ENCODE measurements at places on chromosomes 2 and 18.

DNA sequence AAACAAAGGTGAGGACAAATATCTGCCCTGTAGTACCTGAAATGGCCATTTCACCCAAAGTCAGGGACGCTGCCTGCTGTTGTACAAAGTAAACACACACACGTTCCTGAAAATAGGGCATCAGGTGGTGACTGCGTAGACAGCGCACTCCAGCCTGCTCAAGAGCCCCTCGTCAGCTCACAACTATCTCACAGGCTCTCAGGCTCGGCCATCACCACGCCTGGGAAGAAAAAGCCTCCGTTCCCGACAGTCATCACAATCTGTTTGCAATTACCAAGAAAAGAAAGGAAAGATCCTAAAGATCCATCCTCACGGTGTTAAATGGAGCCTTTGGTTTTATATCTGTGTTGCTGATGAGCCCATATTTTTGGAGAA, 230.2 kb downstream of the ZNF516 start:
- DNase-seq, result no peak

DNA sequence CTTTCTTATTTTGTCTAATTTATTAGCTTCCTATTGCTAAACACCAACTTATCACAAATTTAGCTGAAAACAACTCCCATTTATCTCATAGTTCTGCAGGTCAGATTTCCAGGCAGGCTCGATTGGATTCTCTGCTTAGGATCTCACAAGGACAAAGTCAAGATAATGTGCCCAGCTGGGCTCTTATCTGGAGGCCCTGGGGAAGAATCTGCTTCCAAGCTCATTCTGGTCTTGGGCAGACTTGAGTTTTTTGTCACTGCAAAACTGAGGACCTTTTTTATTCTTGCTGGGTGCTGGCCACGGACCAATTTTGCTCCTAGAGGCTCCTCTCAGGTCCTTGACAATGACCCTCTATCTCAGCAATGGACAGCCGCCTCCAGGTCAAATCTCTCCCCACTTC, 215.5 kb downstream of the TRIB2 start:
- DNase-seq, result no peak

GRCh38 chr2:27494284-27494943, 586 bp downstream of the FNDC4 start:
- DNase-seq, result no peak

- DNase-seq, result no peak
Measured at GRCh38 chr2:185502351-185502750, 236.3 kb upstream of the FSIP2 start.

DNA sequence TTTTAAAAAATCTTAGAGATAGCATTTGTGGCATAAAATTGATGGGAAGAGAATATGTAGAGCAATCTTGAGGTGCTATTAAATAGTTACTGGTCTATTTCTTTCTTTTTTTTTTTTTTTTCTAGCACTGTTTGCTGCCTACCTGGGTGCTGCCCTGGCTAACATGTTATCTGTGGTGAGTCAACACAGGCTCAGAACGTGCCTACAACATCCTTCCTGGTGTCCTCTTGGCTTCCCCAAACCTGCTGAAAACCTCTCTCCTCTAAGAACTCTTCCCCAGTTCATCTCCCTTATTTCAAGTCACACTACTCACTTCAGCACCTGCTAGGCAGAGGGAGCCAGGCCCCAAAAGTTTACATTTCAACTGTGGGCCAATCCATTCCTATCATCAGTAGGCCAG, 45.1 kb upstream of the SLC14A1 start:
- DNase-seq, result no peak

- DNase-seq, result no peak
Measured at GRCh38 chr2:217286833-217287232, 427.0 kb upstream of the TNP1 start.

- no peak for DNase-seq
Measured at GRCh38 chr18:42446195-42446594, 491.2 kb downstream of the PIK3C3 start.

- DNase-seq, result no peak
Measured at GRCh38 chr2:190528521-190529001, 6.0 kb downstream of the NEMP2 start.

- DNase-seq, result no peak
Measured at GRCh38 chr18:3605486-3605952, 155.5 kb downstream of the TGIF1 start.

DNA sequence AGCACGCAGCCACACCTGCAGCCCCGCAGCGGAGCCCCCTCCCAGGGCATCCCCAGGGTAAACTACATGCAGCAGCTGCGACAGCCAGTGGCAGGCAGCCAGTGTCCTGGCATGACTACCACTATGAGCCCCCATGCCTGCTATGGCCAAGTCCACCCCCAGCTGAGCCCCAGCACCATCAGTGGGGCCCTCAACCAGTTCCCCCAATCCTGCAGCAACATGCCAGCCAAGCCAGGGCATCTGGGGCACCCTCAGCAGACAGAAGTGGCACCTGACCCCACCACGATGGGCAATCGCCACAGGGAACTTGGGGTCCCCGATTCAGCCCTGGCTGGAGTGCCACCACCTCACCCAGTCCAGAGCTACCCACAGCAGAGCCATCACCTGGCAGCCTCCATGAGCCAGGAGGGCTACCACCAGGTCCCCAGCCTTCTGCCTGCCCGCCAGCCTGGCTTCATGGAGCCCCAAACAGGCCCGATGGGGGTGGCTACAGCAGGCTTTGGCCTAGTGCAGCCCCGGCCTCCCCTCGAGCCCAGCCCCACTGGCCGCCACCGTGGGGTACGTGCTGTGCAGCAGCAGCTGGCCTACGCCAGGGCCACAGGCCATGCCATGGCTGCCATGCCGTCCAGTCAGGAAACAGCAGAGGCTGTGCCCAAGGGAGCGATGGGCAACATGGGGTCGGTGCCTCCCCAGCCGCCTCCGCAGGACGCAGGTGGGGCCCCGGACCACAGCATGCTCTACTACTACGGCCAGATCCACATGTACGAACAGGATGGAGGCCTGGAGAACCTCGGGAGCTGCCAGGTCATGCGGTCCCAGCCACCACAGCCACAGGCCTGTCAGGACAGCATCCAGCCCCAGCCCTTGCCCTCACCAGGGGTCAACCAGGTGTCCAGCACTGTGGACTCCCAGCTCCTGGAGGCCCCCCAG, 254.1 kb downstream of the GLI2 start:
- DNase-seq, result no peak

DNA sequence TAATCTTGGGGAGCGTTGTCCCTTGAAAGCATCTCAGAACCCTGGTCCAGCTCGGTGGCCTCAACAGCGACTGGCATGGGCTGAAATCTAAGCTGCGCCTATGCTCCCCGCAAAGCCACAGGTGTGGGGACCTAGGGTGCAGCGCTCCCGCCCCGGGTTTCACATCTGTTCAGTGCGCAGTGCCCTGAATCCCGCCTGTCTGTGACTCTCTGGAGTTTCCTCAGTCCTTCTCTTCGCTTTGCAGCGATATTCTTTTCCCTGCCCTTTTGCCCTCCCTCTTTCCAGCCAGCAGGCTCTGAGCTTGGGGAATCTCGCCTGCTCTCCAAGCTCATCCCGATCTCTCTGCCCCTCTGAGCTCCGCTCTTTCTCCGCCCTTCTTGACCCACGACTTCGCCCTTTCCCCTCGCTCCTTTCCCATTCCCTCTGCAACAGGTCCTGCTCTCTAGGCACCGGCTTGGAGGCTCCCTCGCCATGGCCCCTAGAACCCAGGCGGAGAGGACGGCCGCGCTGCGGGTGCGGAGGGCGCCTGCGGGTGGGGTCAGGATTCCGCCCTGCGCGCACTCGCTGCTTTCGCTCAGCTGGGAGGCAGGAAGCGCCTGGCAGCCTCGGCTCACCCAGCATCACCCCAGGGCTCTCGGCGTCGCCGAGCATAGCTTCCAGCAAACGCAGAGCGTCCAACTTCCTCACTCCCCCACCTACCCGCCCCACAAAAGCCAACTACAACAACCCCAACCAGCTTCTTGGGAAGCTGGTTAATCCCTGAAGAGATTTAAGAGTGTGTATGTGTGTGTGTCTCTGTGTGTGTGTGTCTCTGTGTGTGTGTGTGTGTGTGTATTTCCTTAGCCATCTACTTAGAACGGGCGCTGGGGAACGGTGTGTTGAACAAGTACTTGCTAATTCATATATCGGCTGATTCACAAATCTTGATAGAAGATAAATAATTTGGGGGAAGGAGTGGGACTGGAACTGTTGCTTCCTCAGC, 1.1 kb downstream of the GRP start:
- DNase-seq, result no peak

GRCh38 chr2:54724560-54725342, 1.3 kb downstream of the EML6 start:
- no peak for DNase-seq

- no peak for DNase-seq
Measured at GRCh38 chr2:185507719-185508118, 230.9 kb upstream of the FSIP2 start.

DNA sequence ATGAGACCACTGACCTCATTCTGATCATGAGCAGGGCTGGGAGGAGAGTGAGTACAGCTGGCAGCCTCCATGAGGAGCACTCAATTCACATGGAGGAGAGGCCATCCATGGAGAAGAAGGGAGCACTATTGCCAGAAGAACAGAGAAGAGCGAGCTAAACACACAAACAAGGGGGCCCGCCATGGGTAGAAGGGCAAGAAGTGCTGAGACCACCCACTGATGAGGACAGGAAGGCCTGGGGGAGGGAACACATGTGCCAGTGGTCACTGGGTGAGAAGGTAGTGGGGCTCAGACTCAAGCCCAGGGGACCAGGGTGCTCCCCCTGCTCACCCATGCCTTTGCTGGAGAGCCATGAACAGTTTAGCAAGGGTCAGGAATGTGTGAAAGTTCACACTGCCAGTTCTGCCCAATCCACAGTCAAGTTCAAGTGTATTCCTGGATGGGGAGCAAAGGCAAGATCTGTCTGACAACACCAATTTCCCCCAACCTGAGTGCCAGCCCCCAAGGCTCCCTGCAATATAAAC, 57.7 kb downstream of the TTC32 start:
- no peak for DNase-seq

GRCh38 chr2:109472974-109473373, 140.8 kb downstream of the SEPTIN10 start:
- DNase-seq, result no peak

DNA sequence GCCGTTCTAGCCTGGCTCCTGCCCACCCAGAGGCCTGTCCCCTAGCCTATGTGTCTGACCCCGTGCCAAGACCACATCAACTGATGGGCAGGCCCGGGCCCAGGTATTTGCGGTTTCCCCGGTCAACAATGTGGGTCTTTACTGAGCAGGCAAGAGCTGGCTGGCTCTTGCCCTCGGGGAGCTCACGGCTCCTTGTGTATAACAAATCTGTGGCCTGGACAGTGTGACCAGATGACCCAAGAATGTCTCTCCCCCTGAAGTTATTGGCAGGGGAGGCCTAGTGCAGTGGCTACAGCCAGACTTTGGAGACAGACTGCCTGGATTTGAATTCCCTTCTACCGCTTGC, 179.6 kb downstream of the KLHL29 start:
- no peak for DNase-seq

- no peak for DNase-seq
Measured at GRCh38 chr18:36697905-36698304, 130.9 kb downstream of the TPGS2 start.

- no peak for DNase-seq
Measured at GRCh38 chr2:169796441-169796840, 2.2 kb upstream of the SSB start.

- no peak for DNase-seq
Measured at GRCh38 chr2:162025121-162025911, 48.7 kb downstream of the DPP4 start.

GRCh38 chr2:17271416-17271815, 246.8 kb downstream of the RAD51AP2 start:
- no peak for DNase-seq

DNA sequence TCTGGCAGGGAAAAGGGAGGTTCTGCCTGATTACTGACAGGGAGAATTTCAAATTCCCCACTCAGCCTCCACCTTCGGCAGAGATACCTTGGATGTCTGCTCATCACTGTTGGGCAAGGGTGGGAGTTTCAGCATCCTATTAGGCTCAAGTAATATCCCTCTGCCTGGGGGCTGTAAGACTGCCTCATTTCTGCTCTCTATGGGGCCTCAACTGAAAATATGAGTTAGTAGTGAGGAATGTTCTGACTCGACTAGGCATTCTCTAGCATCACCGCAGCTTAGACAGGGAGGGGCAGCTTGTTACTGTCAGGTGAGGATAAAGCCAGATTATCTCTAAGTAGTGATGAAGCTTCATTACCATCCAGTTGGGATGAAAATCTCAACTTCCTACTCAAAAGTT, 87.7 kb upstream of the LRP1B start:
- no peak for DNase-seq

GRCh38 chr18:58456625-58457024, 172.3 kb downstream of the ALPK2 start:
- DNase-seq, result no peak

GRCh38 chr2:105804266-105804665, 59.6 kb downstream of the NCK2 start:
- DNase-seq, result no peak

DNA sequence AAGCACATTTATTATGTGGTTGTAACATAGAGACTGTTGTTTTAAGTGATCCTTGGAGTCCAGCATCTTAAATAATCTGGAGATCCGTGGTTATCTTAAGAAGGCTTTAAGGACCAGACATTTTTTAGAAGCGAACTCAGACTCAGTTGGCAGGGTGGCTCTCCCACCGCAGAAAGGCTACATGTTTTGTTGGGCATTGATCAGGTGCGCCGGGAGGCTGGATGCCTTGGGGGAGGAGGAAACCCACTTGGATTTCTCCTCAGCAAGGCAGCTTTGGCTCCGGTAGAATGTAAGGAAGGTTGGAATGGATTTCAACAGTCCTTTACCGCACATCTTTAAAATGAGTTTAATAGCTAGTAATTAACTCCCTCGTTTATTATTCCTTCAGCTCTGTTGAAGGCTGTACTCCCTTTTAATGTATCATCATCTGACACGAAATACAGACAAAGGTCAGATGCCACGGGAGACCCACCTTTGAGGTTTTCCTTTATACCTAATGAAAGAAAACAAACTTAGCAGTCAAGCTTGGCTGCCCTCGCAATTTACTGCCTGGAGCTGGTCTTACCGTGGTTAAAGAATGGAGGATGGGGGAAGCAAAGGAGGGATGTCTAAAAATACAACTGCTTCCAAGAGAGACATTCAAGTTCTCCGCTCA, 1.2 kb downstream of the TMEM200C start:
- no peak for DNase-seq

GRCh38 chr18:22828171-22828570, 105.0 kb upstream of the RBBP8 start:
- no peak for DNase-seq

DNA sequence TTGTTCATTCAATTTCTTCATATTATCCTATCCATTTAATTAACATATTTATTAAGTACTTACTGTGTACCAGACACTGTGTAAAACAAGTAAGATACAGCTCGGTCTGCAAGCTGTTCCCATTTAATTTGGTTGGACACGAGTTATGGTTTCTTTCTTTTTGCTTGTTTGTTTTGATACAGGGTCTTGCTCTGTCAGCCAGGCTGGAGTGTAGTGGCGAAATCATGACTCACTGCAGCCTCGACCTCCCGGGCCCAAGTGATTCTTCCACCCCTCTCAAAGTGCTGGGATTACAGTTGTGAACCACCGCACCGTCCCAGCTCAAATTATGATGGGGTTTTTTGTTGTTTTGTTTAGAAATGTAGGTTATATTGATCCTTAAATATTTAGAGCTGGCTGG, 9.0 kb downstream of the CYBRD1 start:
- DNase-seq, result no peak

GRCh38 chr2:112147382-112148168, 9.4 kb downstream of the FBLN7 start:
- DNase-seq, result no peak

GRCh38 chr18:24999650-25000267, 352.2 kb downstream of the ZNF521 start:
- no peak for DNase-seq

- no peak for DNase-seq
Measured at GRCh38 chr2:188181067-188181838, 110.4 kb upstream of the GULP1 start.
